ENCODE measurements at places on chromosomes 11 and 22. TPM values are rescaled to one million over a fixed set of nuclear protein-coding genes. Genes with fewer than 3 reads are reported as not detected.

GRCh38 chr11:8068605-8069221 is 12.3 kb upstream of the TUB start:
- DNase-seq = no peak

GRCh38 chr11:79265756-79266322 is 175.0 kb downstream of the TENM4 start:
- DNase-seq = no peak

DNA sequence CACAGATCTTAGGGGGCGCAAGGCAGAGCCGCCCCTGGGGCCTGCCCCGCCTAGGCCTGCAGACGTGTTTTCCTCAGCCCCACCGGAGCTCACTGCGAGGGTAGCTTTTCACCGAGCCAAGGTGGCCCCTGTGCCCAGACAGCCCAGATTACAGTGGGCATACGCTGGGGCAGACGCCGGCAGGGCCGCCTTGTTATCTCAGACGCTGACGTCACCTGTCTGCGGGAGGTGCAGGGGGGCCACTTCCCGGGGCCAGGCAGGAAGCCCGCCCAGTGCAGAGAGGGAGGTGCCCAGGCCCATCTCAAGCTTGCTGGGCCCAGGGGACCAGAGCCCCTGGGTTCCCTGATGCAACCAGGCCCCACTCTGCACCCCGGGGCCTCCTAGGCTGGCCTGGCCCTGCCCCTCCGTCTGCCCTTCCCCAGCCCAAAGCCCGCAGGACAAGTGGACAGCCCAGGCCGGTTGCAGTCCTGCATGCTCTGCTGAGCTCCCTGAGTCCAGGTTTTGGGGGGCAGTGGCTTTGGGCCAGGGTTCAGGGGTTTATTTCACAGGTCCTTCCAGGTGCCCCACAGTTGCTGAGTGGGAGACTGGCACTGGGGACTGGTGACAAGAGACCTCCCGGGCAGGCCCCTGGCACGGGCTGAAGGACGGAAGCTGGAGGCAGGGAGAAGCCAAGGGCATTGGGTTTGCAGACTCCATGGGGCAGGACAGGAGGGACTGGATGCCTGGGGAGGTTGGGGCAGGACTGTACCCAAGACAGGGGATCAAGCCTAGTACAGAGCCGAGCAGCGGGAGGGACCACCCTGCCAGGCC is 38.6 kb downstream of the IGF2 start:
- DNase-seq = no peak

- no peak for DNase-seq
Measured at GRCh38 chr11:74388678-74389327, 9.4 kb downstream of the PGM2L1 start.

GRCh38 chr22:23085785-23086184 is 15.5 kb downstream of the GNAZ start:
- no peak for DNase-seq

The POU2AF2 gene
- total RNA-seq = 0.39 TPM

The APOA1 gene
- 626 TPM for total RNA-seq

The TTC28 gene
- 59.2 TPM for total RNA-seq

Measured in type B pancreatic cell (in vitro differentiated cells).